ENCODE measurements at places on chromosomes 1 and 21.

DNA sequence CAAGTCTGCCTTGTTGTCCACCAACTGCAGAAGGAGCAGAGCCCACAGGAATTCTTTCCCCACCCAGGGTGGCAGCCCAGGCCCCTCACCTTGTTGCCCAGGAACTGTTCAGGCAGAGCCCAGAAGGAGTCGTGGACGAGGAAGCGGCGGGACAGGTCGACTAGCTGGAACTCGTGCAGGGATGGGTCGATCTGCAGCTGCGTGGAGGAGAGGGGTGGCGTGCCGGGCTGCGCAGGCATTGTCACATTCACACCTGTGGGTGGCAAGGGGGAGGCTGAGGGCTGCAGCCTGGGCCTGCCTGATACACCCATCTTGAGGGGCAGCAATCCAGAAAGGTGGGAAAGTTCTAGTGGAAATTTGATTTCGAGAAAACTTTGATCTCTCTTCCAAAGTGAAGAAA is 55.9 kb downstream of the HSPG2 start:
- no peak for DNase-seq

- no peak for DNase-seq
Measured at GRCh38 chr21:28200726-28201125, 792.0 kb downstream of the LTN1 start.

DNA sequence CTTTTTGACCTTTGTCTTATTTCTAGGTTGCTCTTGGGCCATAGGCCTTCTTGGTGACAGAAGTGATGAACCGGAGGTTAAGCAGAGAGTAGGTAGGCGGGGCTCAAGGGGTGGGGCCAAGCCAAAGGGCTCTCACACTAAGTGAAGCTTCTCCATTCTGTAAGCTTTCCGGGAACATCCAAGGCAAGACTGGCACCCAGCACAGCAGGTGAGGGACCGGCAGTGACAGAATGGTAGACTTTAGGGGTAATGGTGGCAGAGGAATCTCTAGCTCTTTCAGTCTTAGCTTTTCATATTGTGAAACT is at the start of gene TNFAIP8L2:
TNFAIP8L2 (plus strand) TSS at position 135 of the 305 bp plus-strand sequence. CDS start 2,049 bp downstream, outside the sequence.
- DNase-seq, result peak; percentile 84

GRCh38 chr1:110779636-110780035 is 93.3 kb upstream of the CD53 start:
- DNase-seq, result no peak

- DNase-seq, result no peak
Measured at GRCh38 chr21:46155514-46156377, at the start of gene FTCD. Gene FTCD, minus strand, starts transcription at chr21:46155579. Its CDS starts 56 bp downstream, at chr21:46155523.

DNA sequence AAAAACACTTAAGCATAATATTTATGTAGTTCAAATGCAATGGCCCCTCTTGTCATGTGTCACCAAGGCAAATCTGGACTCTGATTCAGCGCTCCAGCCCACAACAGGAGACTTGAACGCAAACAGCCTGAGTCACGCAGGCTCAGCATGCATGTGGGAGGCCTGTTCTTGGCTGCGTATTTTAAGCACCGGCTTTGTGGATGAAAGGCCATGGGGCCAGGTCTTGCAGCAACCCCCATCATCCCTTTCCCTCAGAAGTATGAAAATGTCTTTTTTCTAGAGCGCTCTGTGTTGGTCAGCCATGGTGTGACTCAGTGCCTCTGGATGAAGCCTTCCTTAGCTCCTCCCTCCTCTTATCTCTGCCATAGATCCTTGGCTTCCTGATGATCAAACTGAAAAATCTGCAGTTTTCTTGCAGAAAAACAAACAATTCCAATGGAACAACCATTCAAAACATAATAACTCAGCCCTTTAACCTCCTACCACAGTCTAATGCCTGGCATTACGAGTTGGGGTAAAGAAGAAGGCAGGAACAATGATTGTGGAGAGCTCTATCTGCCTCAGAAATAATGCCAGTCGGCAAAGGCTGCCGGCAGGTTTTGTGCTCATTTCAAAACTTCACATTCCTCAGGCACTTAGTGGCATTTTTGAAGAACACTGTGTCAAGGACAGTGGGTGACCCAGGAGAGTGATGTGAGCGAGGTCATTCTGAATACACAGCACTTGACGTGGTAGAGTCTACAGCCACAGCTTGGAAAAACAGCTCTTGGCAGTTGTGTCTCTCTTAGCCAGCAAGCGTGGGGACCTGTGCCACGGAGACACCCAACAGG is 167.5 kb downstream of the CLIC6 start:
- peak; percentile 35 for DNase-seq

GRCh38 chr1:101507547-101507971 is 270.7 kb downstream of the S1PR1 start:
- DNase-seq, result no peak

DNA sequence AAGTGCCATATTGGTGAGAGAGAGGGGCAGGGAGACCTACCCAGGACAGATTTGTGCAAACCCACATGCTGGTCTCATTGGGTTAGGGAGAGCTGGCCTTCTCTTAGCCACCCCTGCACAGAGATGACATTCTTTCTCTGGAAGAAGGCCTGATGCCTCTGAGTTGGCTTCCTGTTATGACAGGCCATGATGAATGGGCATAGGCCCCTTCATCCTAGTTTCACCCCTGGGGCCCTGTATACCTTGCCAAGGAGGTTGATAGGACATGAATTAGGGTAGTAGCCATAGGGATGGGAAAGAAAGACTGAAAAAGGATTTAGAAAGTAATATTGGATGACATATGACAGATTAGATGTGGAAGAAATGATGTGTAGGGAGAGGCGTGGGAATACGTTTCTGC is 46.6 kb downstream of the TENT5C start:
- no peak for DNase-seq

DNA sequence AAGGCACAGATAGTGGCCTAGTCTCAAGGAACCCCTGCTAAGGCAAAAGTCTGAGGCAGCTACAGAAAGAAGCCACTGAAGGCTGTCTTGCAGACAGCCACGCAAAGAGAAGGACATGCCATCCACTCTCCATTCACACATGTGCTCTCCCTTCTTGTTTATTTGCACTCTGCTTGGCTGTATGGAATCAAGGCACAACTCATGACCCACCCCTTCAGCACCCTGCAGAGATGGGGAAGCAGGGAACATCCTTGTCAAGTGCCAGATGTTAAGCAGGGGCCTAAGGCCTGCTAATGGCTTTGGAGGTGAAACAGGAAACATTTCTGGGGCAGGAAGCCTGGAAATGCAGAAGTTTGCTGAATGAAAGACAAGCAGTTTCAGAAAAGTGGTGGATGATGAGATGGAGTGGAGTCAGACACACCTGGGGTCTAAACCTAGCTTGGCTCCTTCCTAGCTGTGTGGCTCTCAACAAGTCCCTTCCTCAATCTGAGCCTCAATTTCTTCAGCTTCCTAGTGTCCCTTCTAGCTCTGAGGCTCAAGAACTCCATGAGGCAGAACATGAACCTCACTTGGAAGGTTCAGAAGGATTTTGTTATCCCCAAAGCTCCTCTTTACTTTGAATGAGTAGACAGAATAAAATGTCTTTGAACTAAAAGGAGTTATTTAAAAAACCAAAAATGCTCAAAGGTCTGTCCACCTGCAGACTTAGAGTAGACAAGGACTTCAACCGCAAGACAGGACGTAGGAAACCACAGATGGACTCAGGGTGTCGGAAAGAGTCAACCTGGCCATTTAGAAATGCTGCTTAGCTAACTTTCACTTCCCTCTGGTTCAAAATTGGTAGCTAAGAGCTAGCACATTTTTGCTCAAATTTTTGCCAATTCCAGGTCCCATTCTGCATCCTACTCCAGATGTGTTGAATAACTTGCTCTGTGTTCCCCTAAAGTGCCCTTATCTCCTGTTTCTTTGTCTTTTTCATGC is 283.1 kb downstream of the PLPP3 start:
- peak; percentile 6 for DNase-seq

GRCh38 chr1:186486061-186486460 is 25.1 kb upstream of the PDC start:
- DNase-seq, result no peak

- no peak for DNase-seq
Measured at GRCh38 chr1:41013796-41014195, 7.7 kb downstream of the SLFNL1 start.

GRCh38 chr1:18290740-18291412 is 183.3 kb downstream of the IGSF21 start:
- no peak for DNase-seq

DNA sequence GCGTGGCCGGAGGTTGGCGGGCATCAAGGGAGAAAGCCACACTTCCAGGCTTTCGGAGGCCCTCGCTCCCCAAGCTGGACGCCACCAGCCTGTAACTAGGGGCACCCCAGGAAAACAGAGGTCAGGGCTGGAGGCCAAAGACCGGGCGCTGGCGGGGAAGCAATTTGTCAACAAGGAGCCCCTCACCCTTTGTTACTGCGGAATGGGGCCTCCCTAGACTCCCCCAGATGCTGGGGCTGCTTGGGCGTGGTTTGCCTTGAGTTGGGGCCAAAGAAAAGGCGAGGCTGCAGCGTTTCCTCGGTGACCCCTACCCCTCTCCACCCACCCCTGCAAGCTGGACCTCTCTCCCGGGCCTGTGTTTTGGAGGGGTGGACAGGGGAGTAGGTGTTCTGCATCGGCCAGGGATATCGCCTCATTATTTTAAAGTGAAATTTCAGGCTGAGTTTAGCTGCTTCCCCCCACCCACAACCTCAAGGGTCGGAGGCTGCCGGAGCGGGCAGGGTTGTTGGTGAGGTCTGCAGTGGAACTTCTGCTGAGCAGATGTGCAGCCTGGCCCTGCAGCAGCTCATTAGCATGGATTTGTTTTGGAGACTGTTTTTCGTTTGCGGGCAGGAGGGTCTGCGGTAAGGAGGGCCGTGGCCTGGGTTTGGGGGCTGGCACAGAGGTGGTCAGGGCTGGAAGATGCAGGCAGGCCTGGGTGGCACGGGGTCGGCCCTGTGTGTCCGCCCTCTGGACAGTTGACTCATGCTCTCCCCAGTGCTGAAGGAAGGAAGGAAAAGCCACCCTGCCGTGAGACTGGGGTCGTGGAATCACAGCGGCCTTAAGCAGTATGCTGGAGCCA is 1.5 kb downstream of the NBL1 start:
- no peak for DNase-seq

GRCh38 chr1:18191481-18192155 is 84.0 kb downstream of the IGSF21 start:
- DNase-seq, result no peak

- no peak for DNase-seq
Measured at GRCh38 chr1:33150522-33150921, 31.3 kb downstream of the TRIM62 start.

- no peak for DNase-seq
Measured at GRCh38 chr1:217953922-217954321, 322.8 kb downstream of the SPATA17 start.

DNA sequence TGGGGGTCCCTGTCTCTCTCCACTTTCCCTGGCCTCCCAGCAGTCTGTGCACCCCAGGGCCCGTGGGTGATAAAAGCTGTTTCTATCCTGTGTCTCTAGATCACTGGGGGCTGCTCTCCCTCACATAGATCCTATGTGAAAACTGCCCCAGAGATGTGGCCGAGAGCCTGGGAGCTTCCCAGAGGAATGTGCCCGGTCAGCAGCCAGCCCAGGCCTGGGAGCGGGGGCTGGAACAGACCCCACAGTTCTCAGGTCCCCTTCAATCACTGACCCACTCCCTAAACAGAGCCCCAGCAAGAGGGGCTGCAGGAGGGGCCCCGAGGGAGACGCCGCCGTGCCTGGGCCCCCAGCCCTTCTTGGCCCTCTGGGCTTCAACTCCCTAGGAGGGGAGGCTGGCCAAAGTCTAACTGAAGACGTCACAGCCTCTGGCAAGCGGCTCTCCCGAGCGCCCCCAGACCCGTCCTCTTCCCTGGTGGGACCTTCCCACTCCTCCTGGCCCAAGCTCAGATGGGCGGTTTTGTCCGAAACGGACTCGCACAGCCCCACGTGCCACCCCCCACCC is 403 bp downstream of the MXRA8 start:
- no peak for DNase-seq

- DNase-seq, result no peak
Measured at GRCh38 chr1:17520041-17520440, 19.5 kb upstream of the ARHGEF10L start.

DNA sequence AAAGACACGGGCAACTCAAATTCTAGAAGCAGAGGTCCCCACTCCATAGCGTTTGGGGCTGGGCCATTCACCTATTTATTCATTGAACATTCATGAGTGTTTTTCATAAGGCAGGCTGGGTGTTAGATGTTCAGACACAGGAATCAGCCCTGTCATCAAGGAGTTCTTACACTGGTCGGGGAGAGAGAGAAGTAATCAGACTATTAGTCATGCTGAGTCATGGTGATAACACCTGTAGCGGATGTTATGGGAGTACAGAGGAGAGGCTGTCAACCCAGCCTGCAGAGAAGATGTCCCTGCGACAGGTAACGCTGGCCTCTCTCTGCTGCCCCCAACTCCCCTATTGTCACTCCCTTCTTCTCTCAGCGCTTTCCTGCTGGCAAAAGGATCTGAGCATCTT is 17.2 kb downstream of the LY9 start:
- DNase-seq, result no peak

DNA sequence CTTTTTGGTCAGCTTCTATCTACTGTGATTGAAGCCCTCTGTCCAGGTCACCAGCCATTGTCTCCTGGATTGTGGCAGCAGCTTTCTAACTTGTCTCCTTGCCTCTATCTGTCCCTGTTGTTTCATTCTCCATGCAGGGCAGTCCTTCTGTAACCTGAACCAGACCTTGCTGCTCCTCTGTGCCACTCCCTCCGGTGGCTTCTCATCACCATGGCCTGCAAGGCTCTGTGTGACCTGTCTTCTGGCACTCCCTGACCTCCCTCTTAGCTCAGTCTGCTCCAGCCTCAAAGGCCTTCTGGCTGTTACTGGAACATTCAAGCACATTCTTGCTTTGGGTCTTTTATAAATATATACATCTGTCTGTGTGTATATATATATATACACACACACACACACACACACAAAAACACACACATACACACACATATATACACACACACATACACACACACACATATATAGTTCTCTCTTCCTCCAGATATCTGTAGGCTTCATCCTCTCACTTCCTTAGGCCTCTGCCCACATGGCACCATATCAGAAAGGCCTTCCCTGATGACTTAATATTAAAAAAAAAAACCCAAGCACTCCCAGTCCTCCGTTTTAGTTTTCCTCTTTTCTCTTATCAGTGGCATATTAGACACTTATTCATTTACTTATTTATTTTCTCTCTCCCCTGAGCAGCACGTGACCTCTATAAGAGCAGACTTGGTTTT is 21.2 kb upstream of the JUN start:
- no peak for DNase-seq

- DNase-seq, result no peak
Measured at GRCh38 chr1:57304591-57304990, 119.3 kb downstream of the DAB1 start.

GRCh38 chr1:119285482-119285881 is 83.1 kb upstream of the HAO2 start:
- no peak for DNase-seq

- no peak for DNase-seq
Measured at GRCh38 chr1:171267391-171267790, 19.1 kb downstream of the FMO1 start.

- no peak for DNase-seq
Measured at GRCh38 chr1:16139473-16139962, 16.4 kb downstream of the EPHA2 start.
